Forelimb muscle (tissue), 1 donor: ENCODE measurements at places on chromosomes 11 and 22.

- no peak for DNase-seq
Measured at GRCh38 chr11:113457784-113458183, 17.4 kb downstream of the DRD2 start.

GRCh38 chr22:50729391-50730012 lies 8.5 kb upstream of the ACR start:
- DNase-seq = no peak

DNA sequence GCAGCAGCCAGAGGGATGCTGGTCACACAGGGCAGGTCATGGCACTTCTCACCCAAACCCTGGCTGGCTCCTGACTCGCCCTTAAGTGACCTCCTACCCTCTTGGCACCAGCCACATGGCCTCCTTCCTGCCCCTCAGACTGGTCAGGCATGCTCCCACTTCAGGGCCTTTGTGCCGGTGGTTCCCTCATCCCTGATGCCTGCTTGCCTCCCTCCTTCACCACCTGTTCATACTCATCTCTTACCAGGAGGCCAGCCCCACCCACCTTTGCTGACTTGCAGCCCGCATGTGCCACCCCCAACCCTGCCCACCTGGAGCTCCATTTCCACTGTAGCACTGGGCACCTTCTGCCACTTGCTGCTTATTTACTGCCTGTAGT lies 20.1 kb downstream of the GNAZ start:
- no peak for DNase-seq

DNA sequence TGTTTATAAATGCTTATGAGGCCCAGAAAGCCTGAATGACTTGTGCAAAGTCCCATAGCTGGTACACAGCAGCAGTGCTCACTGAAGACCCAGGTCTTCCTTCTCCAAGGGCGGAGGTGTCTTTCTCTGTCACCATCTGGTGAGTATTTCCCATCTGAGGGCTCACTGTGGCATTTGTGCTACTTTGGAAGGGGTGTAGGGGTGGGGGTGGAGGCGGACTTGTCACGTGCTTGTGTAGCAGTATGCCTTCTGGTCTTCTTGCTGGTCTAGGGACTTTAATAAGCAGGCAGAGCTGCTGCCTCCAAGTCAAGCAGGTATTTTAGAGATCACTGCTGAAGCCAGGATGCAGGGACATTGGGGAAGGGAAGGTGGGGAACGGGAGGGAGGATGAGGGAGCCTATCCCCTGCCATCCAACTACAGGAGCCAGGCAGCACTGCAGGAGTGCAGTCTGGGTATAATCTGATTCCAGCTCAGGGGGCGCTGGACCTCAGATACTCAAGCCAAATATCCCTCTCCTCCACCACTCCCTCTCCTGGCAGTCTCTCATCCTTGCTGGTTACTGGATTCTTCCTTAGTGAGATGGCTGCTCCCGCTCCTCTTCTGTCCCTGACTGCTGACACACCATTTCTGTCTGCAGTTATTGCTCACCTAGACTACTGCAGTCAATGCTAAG lies 3.4 kb downstream of the ABCC8 start:
- no peak for DNase-seq

DNA sequence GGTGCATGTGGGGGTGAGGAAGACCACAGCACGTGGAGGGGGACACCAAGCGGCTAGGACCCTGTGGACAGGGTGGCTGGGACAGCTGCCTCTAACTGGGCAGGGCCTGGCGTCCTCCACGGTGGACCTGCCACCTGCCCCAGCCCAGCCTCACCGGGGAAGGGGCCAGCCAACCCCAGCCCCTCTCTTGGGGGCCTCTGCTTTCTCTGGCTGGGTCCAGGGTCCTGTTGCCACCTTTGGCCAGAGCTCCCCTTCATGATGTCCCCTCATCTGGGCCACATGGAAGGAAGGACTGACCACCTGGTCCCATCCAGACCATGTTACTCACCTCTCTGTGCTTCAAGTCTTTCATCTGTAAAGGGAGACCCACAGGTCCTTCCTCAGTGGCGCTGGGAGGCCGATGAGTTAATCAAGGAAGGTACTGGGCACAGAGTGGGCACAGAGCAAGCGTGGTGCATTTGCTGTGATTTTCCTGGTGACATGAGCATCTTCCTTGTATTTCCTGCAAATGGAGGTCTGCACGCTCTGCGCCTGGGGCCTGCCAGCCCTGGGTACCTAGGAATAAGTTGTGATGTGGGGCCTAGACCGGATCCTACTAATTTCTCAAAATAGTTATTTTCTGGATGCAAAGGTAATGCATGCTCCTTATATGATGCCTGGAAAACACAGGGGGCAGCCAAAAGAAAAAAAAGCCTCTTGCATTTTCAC lies 538.4 kb downstream of the TBC1D22A start:
- no peak for DNase-seq

- peak; percentile 62 for DNase-seq
Measured at GRCh38 chr11:64759722-64760719, at the start of gene PYGM. Gene PYGM, minus strand, starts transcription at chr11:64759974. Its CDS starts 76 bp downstream, at chr11:64759898.

GRCh38 chr22:50342651-50343540 lies at the start of gene PPP6R2:
Gene PPP6R2, plus strand, starts transcription at chr22:50343327. Its CDS starts 50,582 bp downstream, at chr22:50393909.
- no peak for DNase-seq

GRCh38 chr11:94576306-94576705 lies 9.1 kb downstream of the PIWIL4 start:
- no peak for DNase-seq

DNA sequence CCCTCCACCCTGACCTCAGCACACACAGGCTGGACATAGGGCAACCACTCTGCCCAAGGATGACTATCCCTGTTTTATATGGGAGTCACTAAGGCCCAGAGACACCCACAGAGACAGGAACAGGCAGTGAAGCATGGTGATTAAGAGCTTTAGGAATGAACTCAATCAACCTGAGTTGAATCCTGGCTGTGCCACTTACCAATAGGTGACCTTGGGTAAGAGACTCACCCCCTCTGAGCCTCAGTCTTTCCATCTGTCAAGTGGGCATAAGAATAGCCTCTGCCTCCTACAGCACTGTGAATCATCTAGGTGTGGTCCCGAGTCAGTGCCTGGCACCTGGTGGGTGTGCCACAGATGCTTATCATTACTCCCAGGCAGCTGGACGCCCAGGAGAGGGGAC lies 6.8 kb downstream of the CRYBB1 start:
- DNase-seq = no peak

DNA sequence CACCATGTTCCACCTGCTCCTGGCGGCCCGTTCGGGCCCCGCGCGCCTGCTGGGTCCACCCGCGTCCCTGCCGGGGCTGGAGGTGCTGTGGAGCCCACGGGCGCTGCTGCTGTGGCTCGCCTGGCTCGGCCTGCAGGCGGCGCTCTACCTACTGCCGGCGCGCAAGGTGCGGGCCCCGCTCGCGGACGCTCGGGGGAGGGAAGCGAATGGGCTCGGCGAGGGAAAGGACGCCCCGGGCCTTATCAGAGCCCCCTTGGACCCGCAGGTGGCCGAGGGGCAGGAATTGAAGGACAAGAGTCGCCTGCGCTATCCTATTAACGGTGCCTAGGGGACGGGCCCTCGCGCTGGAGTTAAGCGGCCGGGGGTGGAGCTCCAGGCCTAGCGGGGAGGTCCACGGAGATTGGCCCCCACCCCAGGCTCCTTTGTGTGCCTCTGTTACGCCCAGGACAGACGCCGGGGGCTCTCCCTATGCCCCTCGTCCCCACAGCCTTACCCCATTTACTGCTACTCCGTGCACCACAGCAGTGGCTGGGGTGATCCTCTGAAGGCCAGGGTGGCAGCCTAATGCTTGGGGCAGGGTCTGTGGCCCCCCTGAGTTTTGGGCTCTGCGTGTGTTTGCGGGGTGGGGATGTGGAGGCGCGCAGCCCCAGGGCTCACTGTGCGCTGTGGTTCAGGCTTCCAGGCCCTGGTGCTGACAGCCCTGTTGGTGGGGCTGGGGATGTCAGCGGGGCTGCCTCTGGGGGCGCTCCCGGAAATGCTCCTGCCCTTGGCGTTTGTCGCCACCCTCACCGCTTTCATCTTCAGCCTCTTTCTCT lies 1.1 kb downstream of the TM7SF2 start:
- no peak for DNase-seq
